Activated T-helper 17 cell treated with anti-CD3 and anti-CD28 coated beads, Interleukin-2, amount 50 U/mL, for 72 hours (primary cell): ENCODE measurements at places on chromosomes 7 and 10.

DNA sequence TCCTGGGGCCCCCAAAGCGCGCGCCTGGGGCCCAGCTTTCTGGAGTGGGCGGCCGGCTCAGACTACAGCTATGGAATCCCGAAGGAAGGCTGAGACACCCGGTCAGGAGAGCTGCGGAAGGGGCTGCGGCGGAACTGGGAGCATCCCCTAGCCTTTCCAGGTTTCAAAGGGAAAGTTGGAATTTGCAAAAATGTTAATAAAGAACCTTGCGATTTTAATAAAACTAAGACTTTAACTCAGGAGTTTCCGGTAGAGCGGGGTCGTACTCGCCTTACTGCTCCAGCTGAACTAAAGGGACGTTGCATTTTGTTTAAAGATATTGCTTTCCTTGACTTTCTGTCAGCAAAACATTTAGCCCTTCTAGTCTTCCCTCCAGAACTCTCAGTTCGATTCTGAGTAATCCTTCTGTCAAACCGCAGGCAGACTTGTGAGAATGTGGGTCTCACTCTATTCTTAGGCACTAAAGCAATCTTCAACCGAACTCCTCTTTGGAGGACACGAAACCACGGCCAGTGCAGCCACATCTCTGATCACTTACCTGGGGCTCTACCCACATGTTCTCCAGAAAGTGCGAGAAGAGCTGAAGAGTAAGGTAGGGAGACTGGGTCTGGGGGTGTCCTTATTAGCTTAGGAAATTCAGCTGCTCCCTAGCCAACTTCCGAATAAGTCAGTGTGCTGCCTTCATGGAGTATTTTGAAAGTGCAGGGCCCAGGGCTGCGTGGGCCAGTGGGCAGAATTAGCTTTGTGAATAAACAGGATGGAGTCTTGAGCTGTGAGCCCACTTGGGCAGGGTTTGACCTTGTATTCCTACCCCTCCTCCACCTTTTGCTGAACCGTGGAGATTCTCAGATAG lies 1.9 kb downstream of the CYP26A1 start:
- peak; percentile 50 for ATAC-seq

GRCh38 chr10:103676851-103677417 lies 178.4 kb downstream of the SH3PXD2A start:
- ATAC-seq, result no peak

DNA sequence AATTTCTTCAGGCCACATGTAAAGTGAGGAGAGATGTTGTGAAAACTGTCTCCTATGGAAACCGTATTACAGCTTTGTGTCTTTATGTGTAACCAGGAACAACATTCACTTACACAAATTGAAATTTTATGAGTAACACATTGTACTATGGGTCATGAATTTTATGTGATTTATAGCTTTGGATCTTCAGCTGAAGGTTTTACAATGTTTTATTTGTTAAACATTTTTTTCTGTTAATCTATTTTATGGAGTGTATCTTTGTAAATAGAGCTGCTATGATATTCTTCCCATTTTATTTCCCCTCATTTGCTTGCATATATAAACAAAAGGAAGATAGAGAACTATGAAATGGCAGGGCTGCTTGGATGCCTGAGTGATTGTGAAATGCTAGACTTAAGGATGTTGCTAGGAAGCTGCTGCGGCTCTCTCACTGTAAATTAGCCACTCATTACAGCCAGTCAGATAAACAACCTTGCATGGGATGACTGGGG lies 104.5 kb upstream of the PCLO start:
- no peak for ATAC-seq

DNA sequence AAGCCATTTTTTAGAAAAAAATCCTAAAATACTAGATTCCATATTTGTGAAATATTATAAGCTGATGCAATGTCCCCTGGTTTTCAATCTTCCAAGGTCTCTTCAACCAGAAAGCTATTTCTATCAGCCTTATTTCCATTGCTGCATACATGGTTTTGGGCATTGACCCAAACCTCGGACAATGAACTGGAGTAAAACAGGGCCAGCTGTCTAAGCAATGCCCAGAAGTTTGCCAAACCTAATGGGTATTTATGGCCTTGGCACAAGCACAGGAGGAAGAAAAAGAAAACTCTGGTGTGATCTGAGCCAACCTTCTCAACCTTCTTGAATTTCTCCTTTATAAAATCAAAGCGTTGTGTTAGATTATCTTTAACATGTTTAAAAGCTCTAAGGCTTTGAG lies 402.3 kb downstream of the DNAJB9 start:
- no peak for ATAC-seq

- ATAC-seq, result no peak
Measured at GRCh38 chr10:79145174-79145483, 76.4 kb downstream of the ZMIZ1 start.

DNA sequence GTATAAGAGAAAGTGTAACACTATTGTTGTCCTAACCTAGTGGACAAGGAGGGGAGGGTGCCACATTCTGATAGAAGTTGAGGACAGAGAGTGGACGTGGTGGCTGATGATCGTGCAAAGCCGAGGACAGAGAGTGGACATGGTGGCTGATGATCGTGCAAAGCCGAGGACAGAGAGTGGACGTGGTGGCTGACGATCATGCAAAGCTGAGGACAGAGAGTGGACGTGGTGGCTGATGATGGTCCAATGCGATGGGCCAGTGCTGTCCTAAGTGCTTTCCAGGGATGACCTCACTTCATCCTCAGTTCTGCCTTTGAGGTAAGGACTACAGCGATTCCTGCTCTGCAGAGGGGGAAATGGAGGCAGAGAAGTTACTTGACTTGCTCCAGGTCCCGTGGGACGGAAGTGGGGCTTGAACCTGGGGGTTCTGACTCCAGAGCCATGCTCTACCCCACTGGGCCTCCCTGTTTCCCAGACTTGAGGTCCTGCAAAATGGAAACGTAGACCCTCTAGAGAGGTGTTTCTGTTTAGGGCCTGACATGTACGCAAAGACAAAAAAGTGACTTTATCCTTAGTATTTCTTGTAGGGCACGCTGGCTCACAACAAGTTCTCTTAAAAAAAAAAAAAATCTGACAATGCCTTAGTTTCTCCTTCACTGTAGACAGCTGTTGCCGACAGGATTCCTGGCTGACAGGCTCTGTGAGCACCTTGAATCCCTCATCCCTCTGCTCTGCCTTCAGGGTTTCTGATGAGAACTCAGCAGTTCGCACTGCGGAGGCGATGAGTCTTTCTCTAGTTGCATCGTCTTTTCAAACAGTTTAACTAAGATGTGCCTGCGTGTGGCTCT lies 20.3 kb upstream of the NCAPG2 start:
- no peak for ATAC-seq

DNA sequence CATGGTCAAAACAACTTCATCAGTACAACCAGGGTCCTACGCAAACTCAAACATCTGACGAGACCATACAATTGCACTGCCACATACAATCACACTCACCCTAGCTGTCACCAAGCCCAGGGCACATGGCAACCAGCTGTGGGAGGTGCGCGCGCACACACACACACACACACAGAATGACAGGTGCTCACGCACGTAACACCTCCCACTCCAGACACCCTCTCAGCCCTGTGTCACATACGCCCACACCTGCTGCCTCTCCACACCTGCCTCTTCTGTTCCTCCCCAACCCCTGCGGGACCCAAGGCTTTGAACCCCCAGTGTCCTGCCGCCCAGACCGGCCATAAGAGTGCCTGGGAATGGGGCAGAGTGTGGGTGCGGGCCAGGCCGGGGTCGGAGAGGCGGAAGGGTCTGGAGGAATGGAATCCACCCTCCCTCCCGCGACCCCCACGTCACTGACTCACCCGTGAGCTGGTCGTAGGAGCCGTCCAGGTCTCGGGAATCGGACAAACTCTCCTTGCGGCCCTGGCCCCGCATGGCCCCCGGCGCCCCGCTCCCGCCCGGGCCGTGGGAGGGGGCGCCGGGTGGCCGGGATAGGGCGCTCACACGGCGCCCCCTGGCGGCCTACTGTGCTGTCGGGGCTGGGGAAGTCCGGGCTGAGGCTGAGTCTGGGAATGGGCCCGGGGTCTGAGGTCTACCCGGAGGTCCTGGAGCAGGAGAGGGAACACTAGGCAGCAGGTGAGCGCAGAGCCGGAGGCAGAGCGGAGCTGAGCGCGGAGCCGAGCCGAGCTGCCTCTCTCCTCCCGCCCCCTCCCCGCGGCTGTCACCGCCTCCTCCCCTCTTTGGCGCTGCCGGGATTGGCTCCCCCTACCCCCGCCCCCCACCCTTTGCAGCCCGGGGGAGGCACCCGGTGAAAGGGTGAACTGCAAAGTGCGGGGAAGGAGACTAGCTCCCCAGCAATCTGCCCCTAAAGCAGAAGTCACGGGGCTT lies at the start of gene KCNIP2:
Gene KCNIP2 (minus strand): TSS at position 769 of the 990 bp plus-strand sequence. CDS start 232 bp downstream, at position 537.
- ATAC-seq, result peak; percentile 53

DNA sequence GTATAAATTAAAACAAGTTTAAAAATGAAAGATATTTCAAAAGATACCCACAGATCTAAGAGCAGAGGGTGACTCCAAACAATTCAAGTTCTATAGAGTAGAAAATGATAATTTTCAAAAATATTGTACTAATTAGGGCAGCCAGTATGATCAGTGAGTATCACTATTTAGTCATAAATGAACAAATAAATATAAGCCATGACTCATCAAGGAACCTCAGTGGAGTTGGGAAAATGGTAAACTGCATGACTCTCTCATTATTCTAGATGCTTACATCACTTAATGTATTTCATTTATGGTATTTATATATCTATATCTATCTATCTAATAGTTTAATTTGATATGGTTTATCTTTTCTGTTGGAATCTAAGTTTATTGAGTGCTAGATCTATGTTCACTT lies 94.3 kb downstream of the THSD7A start:
- ATAC-seq, result no peak

GRCh38 chr7:55110282-55110992 lies 91.6 kb downstream of the EGFR start:
- ATAC-seq, result no peak

- ATAC-seq, result no peak
Measured at GRCh38 chr7:155795951-155796350, 16.3 kb downstream of the SHH start.

DNA sequence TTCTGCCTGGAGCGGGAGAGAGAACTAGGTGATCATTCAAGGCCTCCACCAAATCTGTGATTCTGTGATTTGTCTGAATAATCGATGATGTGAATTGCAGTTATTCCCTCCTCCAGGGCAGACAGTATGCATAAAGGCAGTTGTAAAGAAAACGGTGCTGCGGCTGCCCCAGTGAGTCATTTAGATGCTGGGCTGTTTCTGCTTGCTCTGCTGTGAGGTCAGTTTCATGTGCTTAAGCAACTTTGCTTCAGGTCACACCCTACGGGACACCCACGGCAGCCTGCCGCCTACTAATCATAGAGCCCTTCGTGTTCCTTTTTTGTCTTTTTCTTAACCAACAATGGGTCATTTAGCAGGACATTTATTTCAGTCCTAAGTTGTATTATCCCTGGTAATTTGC lies 158.1 kb upstream of the PITRM1 start:
- ATAC-seq, result peak; percentile 68

- ATAC-seq, result peak; percentile 92
Measured at GRCh38 chr7:141585592-141586510, 34.6 kb downstream of the AGK start.

- ATAC-seq, result no peak
Measured at GRCh38 chr7:79090543-79090942, 362.9 kb downstream of the MAGI2 start.

DNA sequence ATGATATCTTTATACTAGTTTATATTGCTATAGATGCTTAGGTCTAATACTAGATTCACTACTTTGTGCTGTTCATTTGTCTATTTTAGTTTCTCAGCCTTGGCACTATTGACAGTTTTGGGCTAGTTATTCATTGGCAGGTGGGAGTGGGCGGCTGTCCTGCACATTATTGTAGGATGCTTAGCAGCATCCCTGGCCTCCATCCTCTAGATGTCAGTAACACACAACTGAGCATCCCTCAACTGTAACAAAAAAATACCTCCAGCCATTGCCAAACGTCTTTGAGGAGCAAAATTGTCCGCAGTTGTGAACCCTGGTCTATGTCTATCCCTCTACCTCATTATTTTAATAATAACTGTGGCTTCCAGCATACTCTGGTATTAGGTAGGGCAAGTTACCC lies 34.4 kb upstream of the PNLIP start:
- no peak for ATAC-seq

GRCh38 chr10:3955955-3956617 lies 171.1 kb upstream of the KLF6 start:
- ATAC-seq, result no peak

GRCh38 chr7:154720016-154720415 lies 282.9 kb downstream of the PAXIP1 start:
- no peak for ATAC-seq

GRCh38 chr7:83271212-83272099 lies 108.8 kb upstream of the PCLO start:
- ATAC-seq, result no peak

DNA sequence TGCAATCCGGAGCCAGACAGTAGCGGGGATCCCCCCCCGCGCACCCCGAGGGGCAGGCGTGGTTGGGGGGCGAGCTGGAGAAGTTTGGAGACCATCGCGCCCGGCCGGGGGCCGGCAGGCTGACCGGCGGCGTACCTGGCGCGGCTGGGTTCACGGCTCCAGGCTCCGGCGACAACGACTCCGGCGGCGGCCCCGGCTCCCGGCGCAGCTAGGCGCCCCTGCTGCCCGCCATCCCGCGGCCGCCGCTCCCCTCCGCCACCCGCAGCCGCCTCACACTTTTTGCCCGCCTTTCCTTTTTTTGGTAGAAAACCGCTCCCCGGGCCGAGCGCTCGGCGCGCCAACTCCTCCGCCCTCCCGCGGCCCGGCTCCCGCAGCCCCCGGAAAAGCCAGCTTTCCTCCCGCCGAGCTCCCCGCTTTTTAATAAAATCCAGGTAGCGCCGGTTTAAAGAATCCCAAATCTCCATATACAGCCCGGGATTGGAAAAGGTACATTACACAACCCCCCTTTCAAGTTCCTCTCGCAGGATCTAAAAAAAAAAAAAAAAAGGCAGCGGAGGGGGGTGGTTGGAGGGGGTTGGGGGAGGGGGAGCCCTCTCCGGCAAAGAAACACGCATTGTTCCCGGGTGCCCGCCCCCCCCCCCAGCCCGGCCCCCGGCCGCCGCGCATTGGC lies at the start of gene TNRC18:
Gene TNRC18 (minus strand): TSS at position 529 of the 670 bp plus-strand sequence. CDS start 2,588 bp downstream, outside the sequence.
- no peak for ATAC-seq

DNA sequence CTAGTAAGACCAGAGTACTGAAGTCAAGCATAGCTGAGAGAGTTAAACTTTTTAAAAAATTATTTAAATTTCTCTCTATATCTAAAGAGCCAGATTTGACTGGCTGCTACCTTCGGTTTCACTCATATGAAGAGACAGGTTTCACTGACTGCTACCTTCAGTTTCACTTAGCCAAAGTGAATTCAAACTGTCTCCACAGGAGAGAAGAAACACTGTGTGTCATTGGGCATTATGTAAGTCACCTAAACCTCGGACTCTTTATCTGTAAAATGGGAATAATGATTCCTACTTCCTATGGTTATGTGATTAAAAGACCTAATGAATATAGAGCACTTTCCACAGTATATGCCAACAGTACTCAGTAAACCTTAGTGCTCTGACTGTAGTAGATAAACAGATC lies 41.6 kb upstream of the MET start:
- peak; percentile 91 for ATAC-seq

- ATAC-seq, result peak; percentile 1
Measured at GRCh38 chr10:3805791-3806461, 20.9 kb upstream of the KLF6 start.

GRCh38 chr7:3117488-3118231 lies 74.0 kb upstream of the CARD11 start:
- ATAC-seq, result peak; percentile 52
